ENCODE measurements at places on chromosomes 1 and 21.

DNA sequence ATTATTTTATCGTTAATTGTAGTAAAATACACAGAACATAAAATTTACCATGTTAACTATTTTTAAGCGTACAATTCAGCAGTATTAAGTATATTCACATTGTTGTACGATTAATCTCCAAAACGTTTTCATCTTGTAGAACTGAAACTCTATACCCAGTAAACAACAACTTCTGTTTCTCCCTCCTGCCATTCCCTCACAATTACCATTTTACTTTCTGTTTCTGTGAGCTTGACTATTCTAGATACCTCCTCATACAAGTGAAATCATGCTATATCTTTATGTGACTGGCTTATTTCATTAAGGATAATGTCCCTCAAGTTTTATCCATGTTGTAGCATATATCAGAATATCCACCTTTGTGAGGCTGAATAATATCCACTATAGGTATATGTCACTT lies 156.8 kb downstream of the ST6GALNAC3 start:
- no peak for DNase-seq

GRCh38 chr1:3899754-3900149 lies 320 bp downstream of the C1orf174 start:
- peak; percentile 20 for DNase-seq

GRCh38 chr1:107531065-107531908 lies 390.4 kb downstream of the NTNG1 start:
- DNase-seq: no peak

- no peak for DNase-seq
Measured at GRCh38 chr21:43320526-43320925, 106.4 kb downstream of the SIK1 start.

DNA sequence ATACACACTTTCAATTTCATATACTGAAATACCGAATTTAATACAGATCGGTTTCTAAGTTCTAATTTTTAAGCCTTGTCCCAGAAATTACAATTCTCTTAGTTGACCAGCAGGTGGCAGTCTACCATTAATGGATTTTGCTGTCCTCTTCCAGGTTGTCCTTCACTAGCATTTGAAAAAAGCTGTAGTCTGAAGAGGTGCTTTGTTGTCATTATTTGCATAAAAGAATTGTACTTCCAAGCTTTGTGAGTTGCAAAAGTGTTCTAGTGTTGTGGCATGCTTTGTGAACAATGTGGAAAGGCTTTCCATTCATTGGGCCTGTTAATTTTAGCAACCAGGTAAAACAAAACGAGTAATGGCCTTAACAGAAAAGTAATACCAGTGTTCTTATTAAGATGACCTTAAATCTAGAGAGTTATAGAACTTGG lies 193.6 kb downstream of the RPS6KC1 start:
- DNase-seq: peak; percentile 27

DNA sequence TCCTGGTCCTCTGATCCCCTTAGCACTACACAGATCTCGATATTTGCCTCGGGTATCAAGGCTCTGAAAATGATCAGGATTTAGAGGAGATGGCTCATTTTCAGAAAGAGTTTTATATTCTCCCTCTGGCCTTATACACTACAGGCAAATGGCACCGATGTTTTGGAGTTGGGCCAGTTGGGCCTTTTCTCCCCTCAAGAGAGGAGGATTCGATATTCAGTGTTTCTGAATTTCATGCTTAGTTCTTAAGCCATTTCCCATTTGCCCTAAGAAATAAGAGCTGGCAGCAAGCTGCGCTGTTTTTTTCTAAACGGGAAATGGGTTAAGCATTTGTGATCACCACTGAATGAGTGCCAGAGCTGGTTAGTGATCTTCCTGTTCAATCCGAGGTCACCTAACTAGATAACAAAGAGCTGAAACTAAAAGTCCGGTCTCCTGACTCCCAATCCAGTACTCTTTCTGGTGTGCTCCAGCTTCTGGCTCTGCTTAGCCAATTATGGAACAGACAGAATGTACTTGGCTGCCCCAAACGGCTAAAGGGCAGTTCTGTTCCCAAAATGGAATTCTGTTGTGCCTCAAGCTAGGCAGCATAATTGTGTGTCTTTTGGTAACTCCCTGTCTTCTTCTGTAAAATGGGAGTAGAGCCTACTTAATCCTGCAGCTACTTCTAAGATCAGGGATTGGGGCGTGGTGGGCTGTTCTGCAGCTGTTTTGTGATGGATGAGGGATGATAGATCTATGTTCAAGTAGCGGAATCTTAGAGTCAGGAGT lies 1.2 kb upstream of the CPT2 start:
- DNase-seq: no peak

DNA sequence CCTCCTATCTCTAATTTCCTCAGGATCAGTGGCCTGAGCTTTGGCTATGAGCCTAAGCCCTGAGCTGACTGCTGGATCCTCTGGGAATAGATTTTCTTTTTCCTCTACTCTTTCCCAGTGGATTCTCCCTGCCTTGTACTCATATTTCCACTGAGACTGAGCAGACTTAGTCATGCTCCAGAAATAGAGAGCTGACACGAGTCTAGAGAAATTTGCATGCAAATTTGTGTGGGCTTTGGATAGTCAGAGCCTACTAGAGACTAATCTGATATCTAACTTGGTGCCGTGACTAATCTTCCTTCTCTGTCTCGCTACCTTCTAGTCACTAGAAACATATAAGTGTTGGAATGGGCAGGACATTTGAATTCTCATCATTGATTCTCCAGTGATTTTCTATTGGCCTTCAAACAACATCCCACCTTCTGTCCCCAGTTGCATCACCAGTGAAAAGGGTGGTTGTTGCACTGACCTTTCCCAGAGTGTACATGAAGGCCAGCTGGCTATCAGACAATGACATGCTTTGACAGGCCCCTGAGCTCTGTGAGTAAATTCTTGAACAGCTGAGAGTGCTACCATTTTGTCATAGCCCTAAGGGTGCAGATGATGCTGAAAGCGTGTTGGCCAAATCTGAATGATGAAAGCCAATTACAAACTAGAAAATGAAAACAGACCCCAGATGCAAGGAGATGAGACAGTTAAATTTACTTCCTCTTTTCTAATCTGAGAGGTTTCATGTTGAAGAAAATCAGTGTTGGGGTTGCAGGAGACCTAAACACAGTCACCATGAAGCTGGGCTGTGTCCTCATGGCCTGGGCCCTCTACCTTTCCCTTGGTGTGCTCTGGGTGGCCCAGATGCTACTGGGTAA lies at the start of gene FCRLA:
FCRLA (plus strand) TSS at position 748 of the 866 bp plus-strand sequence; CDS start at position 784, 36 bp downstream.
- DNase-seq: peak; percentile 17

- DNase-seq: no peak
Measured at GRCh38 chr1:14572861-14573260, 25.6 kb upstream of the KAZN start.

- DNase-seq: no peak
Measured at GRCh38 chr1:187509091-187509490, 680.3 kb downstream of the PLA2G4A start.

DNA sequence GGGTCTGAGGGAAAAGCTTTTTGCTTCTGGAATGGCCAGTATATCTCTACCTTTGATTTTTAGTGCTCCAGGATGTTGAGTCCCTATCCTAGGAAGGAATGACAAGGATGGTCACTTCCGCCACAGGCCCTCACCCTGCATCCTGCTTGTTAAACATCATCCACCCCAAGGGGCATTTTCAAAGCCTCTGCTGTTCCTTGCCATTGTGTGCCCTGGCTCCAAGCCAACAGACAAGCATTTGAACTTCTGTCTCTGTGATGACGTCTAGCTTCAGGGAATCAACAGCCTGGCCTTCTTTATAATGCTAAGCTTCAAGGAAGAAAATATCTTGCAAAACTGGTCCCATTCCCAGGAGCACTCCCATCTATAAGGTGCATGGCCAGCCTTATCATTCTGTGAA lies 12.3 kb upstream of the JAM2 start:
- no peak for DNase-seq

GRCh38 chr21:35349376-35350080 lies 300.4 kb upstream of the RUNX1 start:
- no peak for DNase-seq

GRCh38 chr1:237748171-237748960 lies 142.4 kb downstream of the ZP4 start:
- DNase-seq: no peak

DNA sequence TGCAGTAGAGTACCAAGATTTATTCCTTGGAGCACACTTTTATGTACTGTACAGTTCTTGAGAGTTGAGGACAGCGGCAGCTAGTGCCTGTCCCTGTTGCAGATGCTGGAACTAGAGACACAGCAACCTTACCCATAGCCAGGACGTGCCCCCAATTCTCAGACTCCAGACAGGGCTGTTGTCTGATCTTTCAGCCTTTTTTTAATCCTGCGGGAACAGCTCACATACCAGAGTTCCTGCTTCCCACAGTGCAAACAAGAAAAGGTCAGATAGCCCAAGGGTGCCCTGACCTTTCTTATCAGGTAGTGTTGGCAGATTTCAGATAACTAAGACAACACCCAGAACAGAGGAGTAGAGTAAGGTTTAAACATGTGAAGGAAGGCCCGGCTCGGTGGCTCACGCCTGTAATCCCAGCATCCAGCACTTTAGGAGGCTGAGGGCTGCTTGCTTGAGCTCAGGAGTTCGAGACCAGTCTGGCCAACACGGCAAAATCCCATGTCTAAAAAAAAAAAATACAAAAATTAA lies 78.5 kb downstream of the DOP1B start:
- no peak for DNase-seq

DNA sequence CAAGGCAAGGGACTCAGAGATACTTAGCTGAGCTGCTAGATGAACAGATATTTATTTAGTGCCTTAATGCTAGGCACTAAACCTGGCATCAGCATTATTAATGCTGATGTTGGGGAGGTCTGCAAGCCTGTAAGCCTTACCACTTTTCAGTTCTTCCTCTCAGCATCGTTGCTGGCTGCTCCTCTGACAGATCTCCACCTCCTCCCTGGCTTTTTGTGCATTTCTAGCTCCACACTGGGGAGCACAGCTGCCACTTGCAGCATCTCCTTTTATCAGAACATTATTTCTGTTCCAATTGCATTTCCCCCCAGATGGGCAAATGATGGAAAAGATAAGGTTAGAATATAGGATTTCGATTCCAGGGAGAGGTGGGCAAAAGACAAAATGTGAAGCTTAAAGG lies 34.8 kb downstream of the CACNA1E start:
- DNase-seq: no peak

DNA sequence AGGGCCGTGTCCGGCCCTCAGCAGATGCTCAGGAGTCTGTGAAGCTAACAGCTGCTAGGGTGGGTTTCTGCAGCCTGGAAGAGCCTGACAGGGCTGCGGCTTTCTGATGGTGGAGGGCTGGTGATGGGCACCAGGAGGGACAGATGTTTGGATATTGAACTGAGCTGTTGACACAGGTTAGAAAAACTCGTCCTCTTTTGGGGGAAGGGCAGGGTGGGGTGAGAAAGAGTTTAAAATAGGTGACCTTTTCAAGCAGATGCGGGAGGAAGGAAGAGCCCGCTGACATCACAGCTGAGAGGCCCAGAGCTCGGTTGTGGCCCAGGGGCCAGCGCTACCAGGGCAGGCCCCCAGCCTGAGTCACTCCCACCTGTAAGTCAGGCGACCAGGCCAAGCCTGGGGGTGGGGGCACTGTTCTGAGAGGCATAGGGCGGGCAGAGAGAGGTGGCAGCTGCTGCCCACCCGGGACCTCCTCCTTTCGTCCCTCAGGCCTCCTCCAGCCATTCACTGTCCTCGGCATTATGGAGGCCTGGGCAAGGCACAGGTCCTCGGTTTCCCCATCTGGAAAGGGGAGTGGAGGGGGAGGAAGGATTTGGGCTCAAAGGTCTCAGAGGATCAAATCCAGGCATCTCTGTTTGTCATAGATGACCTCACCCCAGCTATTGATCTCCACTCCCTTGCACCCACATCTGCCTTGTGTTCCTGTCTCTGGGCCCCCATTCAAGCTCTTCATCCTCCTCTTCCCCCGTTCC lies 32.3 kb upstream of the ID3 start:
- DNase-seq: no peak

GRCh38 chr1:97833881-97834280 lies 87.0 kb downstream of the DPYD start:
- DNase-seq: no peak

DNA sequence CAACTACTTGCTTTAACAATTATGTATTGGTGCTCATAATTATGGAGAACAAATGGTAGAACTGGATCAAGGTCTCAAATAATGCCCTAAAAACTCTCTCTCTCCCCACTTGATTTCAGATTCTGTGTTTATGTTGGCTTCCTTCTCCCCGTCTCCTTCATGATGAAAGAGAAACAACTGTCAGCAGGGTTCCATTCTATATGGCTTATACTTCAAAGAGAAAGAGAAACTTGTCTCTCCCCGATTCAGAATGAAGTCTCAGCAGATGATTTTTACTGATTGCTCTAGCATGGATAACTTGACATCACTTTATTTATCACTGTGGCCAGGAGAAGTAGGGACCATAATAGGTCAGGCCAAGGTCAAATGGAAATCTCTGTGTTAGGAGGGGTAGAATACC lies 575.6 kb downstream of the AGBL4 start:
- no peak for DNase-seq

GRCh38 chr1:76162254-76162653 lies 87.7 kb downstream of the ST6GALNAC3 start:
- DNase-seq: no peak

DNA sequence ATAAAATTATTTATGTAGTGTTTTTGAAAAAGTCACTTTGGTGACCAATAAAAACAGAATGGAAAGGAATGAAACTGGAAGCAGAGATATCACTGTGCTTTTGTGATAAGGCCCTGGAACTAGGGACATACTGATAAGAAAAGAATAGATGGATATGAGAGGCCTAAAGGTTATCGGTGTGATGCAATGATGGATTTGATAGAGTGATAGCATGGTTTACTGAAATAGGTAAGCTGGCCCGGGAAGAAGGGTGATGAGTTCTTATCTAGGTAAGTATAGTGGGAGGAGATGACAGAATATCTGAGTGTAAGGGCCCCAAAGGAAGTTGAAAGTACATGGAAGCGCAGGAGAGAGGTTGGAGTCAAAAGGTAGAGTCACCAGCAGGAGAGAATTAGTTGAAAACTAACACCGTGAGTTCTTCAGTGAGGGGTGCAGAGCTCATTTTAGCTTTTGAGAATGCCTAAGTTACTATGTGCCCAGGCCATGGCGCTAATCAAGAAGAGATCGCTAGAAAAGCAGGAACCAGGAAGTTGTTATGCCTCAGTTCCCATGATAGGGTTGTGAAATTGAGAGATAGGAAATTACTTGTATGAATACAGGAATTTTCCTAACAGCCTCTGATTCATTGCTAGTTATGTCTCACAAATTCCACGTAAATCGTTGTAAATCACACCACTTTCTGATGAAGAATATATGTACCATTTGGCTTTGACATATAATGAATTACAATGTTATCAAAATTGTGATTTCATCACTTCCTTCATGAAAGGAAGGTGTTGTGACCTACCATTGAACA lies 115.3 kb downstream of the PLA2G4A start:
- DNase-seq: no peak

DNA sequence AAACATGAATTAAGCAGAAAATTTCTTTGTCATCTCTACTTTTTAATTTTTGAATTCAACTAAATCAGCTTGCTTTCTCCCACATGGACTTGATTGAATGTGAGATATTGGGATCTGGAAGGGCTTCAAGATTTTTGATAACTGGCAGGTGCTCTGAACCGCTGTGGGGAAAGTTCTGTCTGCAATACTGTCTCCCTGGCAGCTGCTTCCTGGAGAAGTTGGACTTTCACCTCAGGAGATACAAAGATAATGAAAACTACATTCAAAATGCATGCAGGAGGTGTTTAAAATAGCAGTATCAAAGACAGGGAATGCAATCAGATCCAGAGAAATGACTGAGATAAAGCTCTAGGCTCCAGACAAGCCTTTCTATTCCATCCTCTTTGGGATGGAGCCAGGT lies 338.3 kb downstream of the NEGR1 start:
- DNase-seq: no peak

Measured in activated CD4-positive, alpha-beta T cell treated with anti-CD3 and anti-CD28 coated beads, Interleukin-2, amount 50 U/mL, for 24 hours (primary cell).